ENCODE measurements at places on chromosomes 2 and 18. TPM values are rescaled to one million over a fixed set of nuclear protein-coding genes. Genes with fewer than 3 reads are reported as not detected.

GRCh38 chr2:95350774-95351597 lies 51.5 kb upstream of the FAHD2A start:
- peaks cover 6% of the 10 kb centered on the region for H3K27me3 ChIP-seq
- no peak overlapping the region for H3K4me3 ChIP-seq
- H3K36me3 ChIP-seq: no peaks in the 10 kb centered on the region
- no peak for DNase-seq

DNA sequence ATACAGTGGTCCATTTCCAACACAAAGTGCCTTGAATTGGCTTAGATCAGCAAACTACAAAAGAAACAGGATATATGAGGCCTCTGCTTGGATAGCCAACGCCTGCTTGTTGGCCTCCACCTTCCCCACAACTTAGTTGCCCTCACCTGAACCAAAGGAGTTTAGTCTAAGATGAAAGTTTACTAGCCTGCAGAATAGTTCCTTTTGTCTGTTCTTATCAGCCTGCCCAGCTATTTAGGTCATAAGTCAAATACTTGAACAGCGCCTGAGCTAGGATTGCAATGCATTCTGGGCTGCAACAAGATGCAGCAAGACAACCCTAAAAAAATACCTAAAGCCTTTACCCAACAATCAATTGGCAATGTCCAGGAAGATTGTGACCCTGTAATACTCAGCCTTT lies 13.1 kb upstream of the EPG5 start:
- H3K4me1 ChIP-seq: peaks cover 2% of the 10 kb centered on the region
- H3K27me3 ChIP-seq: no peaks in the 10 kb centered on the region
- no peaks in the 10 kb centered on the region for H3K36me3 ChIP-seq
- H3K4me3 ChIP-seq: no peak overlapping the region
- DNase-seq: no peak

- H3K36me3 ChIP-seq: no peaks in the 10 kb centered on the region
- H3K27me3 ChIP-seq: peaks cover 1% of the 10 kb centered on the region
- no peak overlapping the region for H3K4me3 ChIP-seq
- H3K27ac ChIP-seq: no peak overlapping the region
- H3K4me1 ChIP-seq: no peaks in the 10 kb centered on the region
Measured at GRCh38 chr2:220356076-220356475, 728.6 kb downstream of the SLC4A3 start.

GRCh38 chr2:12732651-12733050 lies 15.9 kb downstream of the TRIB2 start:
- H3K36me3 ChIP-seq: peaks cover 13% of the 10 kb centered on the region
- H3K4me1 ChIP-seq: peaks cover 69% of the 10 kb centered on the region
- no peak for DNase-seq
- H3K27me3 ChIP-seq: no peaks in the 10 kb centered on the region

DNA sequence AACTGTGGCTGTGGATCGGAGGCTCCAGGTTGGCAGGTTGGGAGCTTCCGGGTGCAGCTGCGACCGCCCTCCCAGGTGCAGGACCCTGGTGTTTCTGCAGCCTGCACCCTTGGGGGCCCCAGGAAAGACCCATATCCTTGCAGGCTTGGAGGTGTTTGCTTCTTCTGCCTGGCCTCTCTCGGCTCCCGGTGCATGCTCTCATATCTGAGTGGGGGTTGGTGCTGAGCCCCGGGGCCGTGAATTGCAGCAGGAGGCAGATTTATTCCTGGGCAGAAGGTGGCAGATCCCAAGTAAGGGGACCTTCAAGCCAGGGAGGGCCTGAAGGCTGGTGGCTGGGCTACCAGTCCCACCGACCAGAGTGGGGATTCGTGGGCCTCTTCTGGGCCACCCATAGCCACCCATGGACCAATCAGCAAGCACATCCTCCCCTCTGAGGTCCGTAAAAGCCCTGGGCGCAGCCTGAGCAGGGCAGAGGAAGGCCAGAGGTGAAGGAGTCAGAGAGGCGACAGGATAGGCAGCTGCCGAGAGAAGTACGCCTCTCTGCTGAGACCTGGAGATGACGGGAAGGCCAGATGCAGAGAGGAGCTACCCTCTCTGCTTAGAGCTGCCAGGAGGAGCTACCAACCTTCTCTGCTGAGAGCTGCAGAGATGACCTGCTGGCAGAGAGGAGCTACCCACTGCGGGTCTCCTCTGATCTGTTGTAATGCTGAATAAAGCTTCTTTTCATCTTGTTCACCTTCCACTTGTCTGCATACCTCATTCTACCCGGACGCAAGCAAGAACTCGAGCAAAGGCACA lies 1279.0 kb upstream of the LRRTM1 start:
- DNase-seq: no peak
- H3K4me1 ChIP-seq: no peaks in the 10 kb centered on the region
- H3K4me3 ChIP-seq: no peak overlapping the region
- no peaks in the 10 kb centered on the region for H3K27me3 ChIP-seq
- no peaks in the 10 kb centered on the region for H3K36me3 ChIP-seq

GRCh38 chr2:195356920-195357440 lies 300.0 kb upstream of the SLC39A10 start:
- H3K27ac ChIP-seq: no peak overlapping the region
- H3K4me3 ChIP-seq: no peak overlapping the region
- no peak for DNase-seq
- H3K27me3 ChIP-seq: no peaks in the 10 kb centered on the region
- peaks cover 24% of the 10 kb centered on the region for H3K4me1 ChIP-seq

GRCh38 chr2:128305555-128306080 lies 13.1 kb downstream of the HS6ST1 start:
- no peak overlapping the region for H3K27ac ChIP-seq
- no peak for DNase-seq
- peaks cover 2% of the 10 kb centered on the region for H3K4me1 ChIP-seq
- H3K36me3 ChIP-seq: no peaks in the 10 kb centered on the region
- no peaks in the 10 kb centered on the region for H3K27me3 ChIP-seq
- H3K4me3 ChIP-seq: no peak overlapping the region

- H3K4me3 ChIP-seq: no peak overlapping the region
- no peak overlapping the region for H3K27ac ChIP-seq
- no peak for DNase-seq
- no peaks in the 10 kb centered on the region for H3K36me3 ChIP-seq
- peaks cover 35% of the 10 kb centered on the region for H3K27me3 ChIP-seq
Measured at GRCh38 chr2:167289651-167290410, 401.6 kb downstream of the XIRP2 start.

- no peaks in the 10 kb centered on the region for H3K4me1 ChIP-seq
- H3K4me3 ChIP-seq: no peak overlapping the region
- no peaks in the 10 kb centered on the region for H3K27me3 ChIP-seq
- H3K36me3 ChIP-seq: no peaks in the 10 kb centered on the region
Measured at GRCh38 chr2:101408925-101409324, 21.6 kb upstream of the CREG2 start.

DNA sequence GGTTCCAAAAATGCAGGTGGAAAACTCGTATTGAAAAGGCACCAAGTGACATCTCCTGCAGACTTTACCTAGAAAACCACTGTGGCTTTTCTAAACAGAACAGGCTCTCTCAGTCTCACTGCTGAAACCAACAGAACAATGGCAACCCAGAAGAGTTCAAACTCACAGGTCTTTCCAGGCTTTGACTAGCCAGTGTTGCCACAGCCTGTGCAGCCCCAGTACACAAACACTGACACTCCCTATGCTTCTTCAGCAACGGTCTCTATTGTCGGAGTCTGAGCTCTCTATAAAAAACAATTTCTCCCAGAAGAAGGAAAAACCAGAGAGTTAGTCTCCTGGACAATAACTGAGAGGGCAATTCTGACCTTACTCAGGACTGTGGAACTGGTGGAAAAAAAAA lies 87.8 kb upstream of the RNU4ATAC start:
- H3K27ac ChIP-seq: no peak overlapping the region
- H3K4me3 ChIP-seq: no peak overlapping the region
- H3K27me3 ChIP-seq: no peaks in the 10 kb centered on the region
- H3K36me3 ChIP-seq: peaks cover 56% of the 10 kb centered on the region
- no peak for DNase-seq

DNA sequence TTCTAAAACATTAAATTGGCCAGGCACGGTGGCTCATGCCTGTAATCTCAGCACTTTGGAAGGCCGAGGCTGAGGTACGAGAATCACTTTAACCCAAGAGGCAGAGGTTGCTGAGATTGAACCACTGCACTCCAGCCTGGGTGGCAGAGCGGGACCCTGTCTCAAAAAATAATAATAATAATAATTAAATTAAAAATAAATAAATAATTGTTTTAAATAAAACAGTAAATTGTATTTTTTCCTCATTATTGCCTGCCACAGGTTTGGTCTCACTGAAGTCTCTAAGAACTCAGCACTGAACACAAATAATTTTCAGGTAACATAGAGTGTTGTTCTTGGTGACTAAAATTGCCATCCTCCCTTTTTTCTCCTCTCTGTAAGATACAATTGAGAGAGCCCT lies 19.8 kb downstream of the COL5A2 start:
- DNase-seq: no peak
- no peaks in the 10 kb centered on the region for H3K4me1 ChIP-seq
- no peak overlapping the region for H3K27ac ChIP-seq
- no peaks in the 10 kb centered on the region for H3K27me3 ChIP-seq

DNA sequence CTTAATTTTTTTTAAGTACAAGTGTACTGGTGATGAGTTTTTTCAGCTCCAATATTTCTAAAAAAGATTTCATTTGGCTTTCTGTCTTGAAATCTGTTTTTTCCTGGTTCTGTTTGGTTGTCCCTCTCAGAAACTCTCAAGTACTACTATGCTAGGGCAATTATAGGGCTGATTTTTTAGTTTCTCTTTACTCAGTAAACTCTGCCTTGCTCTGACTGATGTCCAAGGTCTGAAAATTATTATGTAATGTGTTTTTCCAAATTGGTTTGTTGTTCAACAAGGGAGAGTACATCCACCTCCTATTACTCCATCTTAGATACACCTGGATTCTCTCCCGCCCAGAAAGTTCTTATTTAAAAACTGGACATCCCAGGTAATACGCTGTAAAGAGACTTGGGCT lies 877.7 kb downstream of the CBLN2 start:
- no peak overlapping the region for H3K27ac ChIP-seq
- no peak overlapping the region for H3K4me3 ChIP-seq
- no peaks in the 10 kb centered on the region for H3K36me3 ChIP-seq
- no peak for DNase-seq
- no peaks in the 10 kb centered on the region for H3K4me1 ChIP-seq

GRCh38 chr18:44779753-44780292 lies 99.1 kb downstream of the SETBP1 start:
- H3K27me3 ChIP-seq: peaks cover 3% of the 10 kb centered on the region
- no peaks in the 10 kb centered on the region for H3K36me3 ChIP-seq
- no peaks in the 10 kb centered on the region for H3K4me1 ChIP-seq
- no peak for DNase-seq
- H3K27ac ChIP-seq: no peak overlapping the region

DNA sequence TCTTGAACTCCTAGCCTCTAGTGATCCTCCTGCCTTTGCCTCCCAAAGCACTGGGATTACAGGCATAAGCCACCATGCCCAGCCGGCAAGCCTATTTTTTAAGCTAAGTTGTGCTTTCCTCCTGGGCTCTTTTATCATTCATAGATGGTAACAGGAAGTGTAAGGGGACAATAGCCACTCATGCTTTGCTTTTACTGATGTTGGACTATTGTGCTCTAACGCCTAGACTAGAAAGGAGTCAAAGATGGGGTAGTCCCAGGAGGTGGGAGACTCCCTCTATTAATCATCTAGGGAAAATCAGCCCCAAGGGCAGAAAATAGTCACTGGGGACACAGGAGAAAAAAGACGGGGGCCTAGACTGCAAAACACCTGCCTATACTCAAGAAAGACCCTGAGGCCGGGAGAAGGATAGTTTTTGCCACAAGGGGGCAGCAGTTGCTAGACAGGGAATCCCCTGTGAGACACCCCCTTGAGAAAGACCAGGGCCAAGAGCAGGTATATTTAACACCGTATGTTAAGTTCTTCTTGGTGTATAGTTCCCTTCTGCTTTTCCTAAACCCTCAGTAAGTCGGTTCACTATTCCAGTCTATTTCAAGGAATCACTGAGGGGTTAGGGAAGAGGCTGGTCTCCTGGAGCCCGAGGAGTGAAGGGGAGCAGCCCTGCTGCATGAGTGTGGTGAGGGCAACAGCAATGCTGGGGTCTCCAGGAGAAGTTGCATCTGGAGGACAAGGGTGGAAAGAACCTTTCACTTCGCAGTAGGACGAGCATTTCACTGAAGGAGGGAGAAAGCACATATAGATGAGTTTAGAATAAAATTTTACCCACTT lies 2.1 kb upstream of the CXCR1 start:
- DNase-seq: peak; percentile 80
- no peak overlapping the region for H3K27ac ChIP-seq
- peaks cover 18% of the 10 kb centered on the region for H3K4me1 ChIP-seq
- no peak overlapping the region for H3K4me3 ChIP-seq
- no peaks in the 10 kb centered on the region for H3K36me3 ChIP-seq

GRCh38 chr2:79660557-79660956 lies 147.7 kb downstream of the CTNNA2 start:
- H3K4me1 ChIP-seq: no peaks in the 10 kb centered on the region
- DNase-seq: no peak
- H3K4me3 ChIP-seq: no peak overlapping the region
- H3K27me3 ChIP-seq: no peaks in the 10 kb centered on the region
- H3K36me3 ChIP-seq: no peaks in the 10 kb centered on the region

GRCh38 chr2:126719833-126720351 lies 63.9 kb downstream of the GYPC start:
- H3K27ac ChIP-seq: no peak overlapping the region
- H3K36me3 ChIP-seq: no peaks in the 10 kb centered on the region
- no peak overlapping the region for H3K4me3 ChIP-seq

GRCh38 chr2:168848225-168848624 lies 42.0 kb downstream of the SPC25 start:
- no peak for DNase-seq
- peaks cover 7% of the 10 kb centered on the region for H3K36me3 ChIP-seq
- H3K27me3 ChIP-seq: no peaks in the 10 kb centered on the region
- no peak overlapping the region for H3K4me3 ChIP-seq
- H3K4me1 ChIP-seq: no peaks in the 10 kb centered on the region

GRCh38 chr2:176583607-176584006 lies 314.4 kb downstream of the MTX2 start:
- no peak overlapping the region for H3K27ac ChIP-seq
- DNase-seq: peak; percentile 15
- no peak overlapping the region for H3K4me3 ChIP-seq
- H3K27me3 ChIP-seq: peaks cover 21% of the 10 kb centered on the region

- no peak overlapping the region for H3K27ac ChIP-seq
- no peaks in the 10 kb centered on the region for H3K36me3 ChIP-seq
- H3K4me1 ChIP-seq: peaks cover 16% of the 10 kb centered on the region
- DNase-seq: no peak
- H3K27me3 ChIP-seq: peaks cover 2% of the 10 kb centered on the region
Measured at GRCh38 chr18:46676182-46676835, 19.3 kb upstream of the LOXHD1 start.

DNA sequence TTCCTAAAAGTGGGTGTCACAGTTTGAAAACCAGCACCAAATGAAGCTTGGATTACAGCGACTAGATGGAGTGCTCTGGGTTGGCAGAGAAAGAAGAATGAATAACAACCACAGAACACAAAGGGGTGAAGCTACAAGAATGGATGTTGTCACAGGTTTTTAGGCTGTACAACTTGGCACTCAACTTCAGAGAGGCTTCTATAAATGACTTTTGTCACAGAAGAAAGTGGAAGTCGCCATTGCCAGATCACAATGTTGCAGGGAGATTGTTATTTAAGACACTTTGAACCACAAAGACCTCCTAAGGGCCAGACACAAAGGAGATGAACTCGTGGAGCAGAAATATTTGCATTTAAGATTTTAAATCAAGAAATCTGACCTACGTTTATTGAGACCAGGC lies 354.2 kb downstream of the CDH7 start:
- H3K36me3 ChIP-seq: no peaks in the 10 kb centered on the region
- H3K4me1 ChIP-seq: no peaks in the 10 kb centered on the region

The MEP1B gene
- total RNA-seq: not detected

The MGAT5 gene
- 25.7 TPM for total RNA-seq

The REG3A gene
- not detected for total RNA-seq

The EPB41L3 gene
- total RNA-seq: 13.4 TPM

The VWC2L gene
- not detected for total RNA-seq

The TNFRSF11A gene
- total RNA-seq: 9.3 TPM

The TPO gene
- total RNA-seq: not detected

The SMYD1 gene
- not detected for total RNA-seq

The MGAT4A gene
- total RNA-seq: 49.4 TPM

The PRKAG3 gene
- total RNA-seq: not detected
